ENCODE measurements at places on chromosomes 5 and 9.
A peak's percentile ranks its signal among the peaks of the same experiment; 100 is the strongest.

GRCh38 chr9:116937361-116937760, 250.3 kb downstream of the TRIM32 start:
- DNase-seq: no peak

GRCh38 chr9:110327716-110328115, 9.9 kb downstream of the TXNDC8 start:
- no peak for DNase-seq

GRCh38 chr9:7653262-7653661, 146.3 kb downstream of the DMAC1 start:
- DNase-seq: no peak

- DNase-seq: no peak
Observed at GRCh38 chr5:41071975-41072374, 833 bp upstream of the MROH2B start.

- DNase-seq: no peak
Observed at GRCh38 chr5:39570403-39571027, 145.7 kb upstream of the DAB2 start.

- DNase-seq: no peak
Observed at GRCh38 chr5:107553117-107553555, 117.6 kb downstream of the EFNA5 start.

- DNase-seq: no peak
Observed at GRCh38 chr5:128736553-128736952, 198.5 kb upstream of the FBN2 start.

DNA sequence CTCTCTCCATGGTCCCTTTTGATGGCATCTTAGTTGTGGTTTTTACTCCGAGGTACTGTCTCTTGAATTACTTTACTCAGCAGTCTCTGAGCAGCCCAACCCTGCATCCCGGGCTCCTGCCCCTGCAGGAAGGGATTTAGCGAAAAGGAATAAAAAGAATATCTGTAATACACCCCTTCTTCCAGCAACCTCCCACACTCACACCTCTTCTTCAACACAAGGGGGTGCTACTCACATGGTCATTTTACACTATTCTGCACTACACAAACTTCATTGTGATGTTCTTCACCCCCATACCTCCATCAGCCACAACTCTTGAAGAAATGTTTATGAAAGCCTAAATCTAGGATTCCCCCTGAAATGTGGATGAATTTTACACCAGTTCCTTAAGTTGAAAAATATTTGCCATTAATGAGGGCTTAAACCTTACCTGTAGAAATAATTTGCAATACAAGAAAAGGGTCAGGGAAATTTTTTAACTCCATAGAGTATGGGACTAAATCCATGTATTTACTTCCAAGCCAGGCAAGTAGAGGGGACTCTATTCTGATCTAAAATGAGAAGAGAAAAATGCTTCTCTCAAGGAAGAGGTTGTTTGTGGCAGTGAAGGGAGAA, 26.0 kb downstream of the TPD52L3 start:
- peak; percentile 24 for DNase-seq

GRCh38 chr9:107805201-107805600, 315.6 kb upstream of the KLF4 start:
- DNase-seq: no peak

DNA sequence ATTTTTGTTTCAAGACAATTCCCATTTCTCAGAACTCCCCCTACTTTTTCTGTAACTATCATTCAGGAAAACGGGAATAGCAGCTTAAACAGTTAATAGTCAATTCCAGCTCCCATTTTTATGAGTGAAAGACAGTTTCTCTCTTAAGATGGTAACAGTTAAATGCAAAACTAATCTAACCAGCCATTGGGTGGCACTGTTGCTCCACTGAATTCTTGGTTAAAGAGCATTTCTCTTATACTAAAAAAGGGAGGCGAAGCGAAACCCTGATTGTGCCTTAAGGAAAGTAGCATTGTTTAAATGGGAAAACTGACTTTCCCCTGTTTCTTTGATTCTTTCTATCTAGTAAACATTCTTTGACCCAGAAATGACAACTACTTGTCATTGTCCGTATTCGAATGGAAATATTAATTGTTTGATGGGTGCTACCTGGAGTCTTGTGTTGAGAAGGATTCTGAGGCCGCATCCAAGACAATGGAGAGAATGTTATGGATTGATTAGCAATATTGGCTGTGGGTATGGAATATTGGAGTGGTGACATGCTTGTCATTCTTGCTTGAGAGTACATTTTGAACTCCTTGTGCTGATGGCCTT, 507.8 kb downstream of the MAT2B start:
- peak; percentile 5 for DNase-seq

- DNase-seq: no peak
Observed at GRCh38 chr5:119264186-119264585, 91.6 kb upstream of the TNFAIP8 start.

GRCh38 chr5:13653709-13654108, 290.8 kb downstream of the DNAH5 start:
- no peak for DNase-seq

- no peak for DNase-seq
Observed at GRCh38 chr5:81718300-81718699, 32.6 kb downstream of the SSBP2 start.
